ENCODE measurements at places on chromosomes 1 and 21.

- DNase-seq = no peak
These were observed 191.6 kb downstream of the DNAH14 start for GRCh38 chr1:225121095-225121494.

DNA sequence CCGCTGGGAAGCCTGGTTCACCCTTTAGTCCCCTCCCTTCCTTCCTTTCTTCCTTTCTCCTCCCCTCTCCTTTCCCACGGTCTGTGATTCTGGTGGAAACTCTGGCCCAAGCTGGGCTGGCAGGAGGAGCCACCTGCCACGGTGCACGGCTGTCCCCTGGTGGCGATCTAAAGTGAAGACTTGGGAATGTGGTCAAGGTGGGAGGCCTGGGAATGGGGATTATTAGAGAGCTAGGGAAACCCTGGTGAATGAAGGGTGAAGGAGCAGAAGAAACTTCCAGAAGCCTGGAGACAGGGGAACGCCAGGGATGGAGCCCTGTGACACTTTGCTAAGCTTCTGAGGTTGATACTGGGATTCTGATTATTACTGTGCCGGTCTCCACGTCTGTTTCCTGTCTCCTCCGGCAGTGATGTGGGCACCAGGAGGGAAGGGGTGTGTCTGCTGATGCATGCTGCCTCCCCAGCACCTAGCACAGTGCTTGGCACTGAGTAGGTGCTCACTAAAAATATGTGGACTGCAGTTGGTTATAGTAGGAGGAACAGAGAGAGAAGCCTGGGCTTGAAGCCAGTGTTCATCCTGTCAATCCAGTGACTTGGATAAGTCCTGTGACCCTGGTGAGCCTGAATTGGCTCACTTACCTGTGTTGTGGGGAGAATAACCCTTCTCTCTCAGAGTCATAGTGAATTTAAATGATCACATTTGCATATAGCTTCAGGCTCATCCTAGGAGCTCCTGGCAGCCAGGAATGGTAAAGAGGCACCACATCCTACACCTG is 71.2 kb upstream of the NBPF3 start:
- peak; percentile 85 for DNase-seq

DNA sequence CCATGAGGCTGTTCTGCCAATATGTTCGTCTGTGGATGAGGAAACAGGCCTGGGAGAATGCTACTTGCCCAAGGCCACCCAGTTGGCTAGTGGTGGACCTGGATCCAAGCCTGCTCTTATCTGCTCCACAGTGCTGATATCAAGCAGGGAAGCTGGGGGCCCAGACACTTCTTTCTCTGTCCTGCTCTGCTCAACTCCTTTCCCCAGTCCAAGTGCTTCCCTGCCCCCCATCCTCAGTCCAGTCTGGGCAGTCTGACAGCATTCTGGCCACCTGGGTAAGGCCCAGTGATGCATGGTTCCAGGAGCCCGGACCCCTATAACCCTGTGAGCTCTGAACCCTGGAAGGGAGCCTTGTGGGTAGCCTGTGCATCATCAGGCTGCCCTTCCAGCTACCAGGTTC is 4.2 kb upstream of the PAQR7 start:
- DNase-seq = peak; percentile 30

DNA sequence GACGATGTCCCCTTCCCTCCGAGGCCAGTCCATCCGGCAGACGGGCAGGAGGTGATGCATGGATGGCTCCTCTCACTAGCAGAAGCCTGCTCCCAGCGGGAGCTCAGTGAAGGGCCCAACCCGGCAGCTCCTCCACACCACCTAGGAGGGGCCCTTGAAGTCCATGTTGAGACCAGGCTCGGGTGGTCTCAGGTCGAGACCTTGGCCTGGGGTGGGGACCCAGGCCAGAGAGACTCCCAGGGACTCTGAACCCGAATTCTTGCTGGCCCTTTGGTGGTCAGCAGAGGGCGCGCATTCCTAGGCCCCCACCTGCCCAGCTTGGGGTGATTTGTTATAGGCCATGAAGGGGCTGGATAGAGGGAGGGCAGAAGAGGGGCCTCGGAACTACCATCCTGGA is 642 bp upstream of the NT5C1A start:
- no peak for DNase-seq

- DNase-seq = no peak
These were observed 4.6 kb upstream of the FAM167B start for GRCh38 chr1:32242341-32242851.

DNA sequence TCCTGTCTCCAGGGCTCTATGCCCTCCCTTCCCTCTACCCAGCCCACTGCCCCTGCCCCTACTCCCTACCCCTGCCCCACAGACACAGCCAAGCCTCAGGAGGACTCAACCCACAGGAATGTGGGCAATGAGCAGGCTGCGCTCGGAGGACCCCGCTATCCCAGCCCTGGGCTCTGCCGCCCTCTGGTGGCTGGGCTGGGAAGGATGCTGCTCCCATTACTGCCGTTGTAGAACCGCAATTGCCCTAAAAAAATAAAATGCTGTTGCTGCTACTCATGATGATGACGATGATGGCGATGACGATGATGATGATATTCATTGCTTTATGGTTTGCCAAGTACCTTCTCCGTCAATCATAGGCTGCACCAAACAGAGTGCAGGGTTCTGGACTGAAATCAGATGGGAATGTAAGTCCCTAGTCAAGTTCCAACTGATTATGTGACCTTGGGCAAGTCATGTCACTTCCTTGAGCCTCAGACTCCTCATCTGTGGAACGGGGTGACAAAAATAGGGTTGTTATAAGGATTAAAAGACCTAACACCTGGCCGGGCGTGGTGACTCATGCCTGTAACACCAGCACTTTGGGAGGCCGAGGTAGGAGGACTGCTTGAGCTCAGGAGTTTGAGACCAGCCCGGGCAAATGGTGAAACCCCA is 24.6 kb downstream of the ARHGEF19 start:
- peak; percentile 66 for DNase-seq

DNA sequence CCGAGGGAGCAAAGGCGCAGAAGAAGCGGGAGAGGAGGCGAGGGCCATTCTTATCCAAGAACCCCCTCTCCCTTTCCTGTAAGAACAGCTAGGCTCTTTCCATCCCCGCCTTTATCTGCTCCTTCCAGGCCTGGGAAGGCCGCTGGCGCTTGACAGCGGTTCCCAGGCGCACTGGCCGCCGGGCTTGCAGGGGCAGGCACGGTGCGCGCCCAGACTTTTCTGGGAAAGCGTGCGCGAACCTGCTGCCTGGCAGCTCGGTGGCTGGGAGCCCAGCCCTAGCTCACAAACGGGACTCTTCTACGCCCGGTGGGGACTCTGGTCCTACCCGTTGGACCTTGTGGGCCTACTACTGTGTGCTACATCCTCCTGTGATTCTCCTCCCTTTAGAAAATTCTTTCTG is 8.8 kb upstream of the IFNLR1 start:
- no peak for DNase-seq

All from T47D (cell line).